ENCODE measurements at places on chromosomes 2 and 18. TPM values are rescaled to one million over a fixed set of nuclear protein-coding genes. Genes with fewer than 3 reads are reported as not detected.

- no peak for DNase-seq
- H3K27ac ChIP-seq = no peak overlapping the region
- H3K27me3 ChIP-seq = peaks cover 23% of the 10 kb centered on the region
- H3K4me1 ChIP-seq = peaks cover 11% of the 10 kb centered on the region
- H3K36me3 ChIP-seq = peaks cover 1% of the 10 kb centered on the region
- H3K4me3 ChIP-seq = no peak overlapping the region
These were observed 1.4 kb upstream of the ZNF396 start for GRCh38 chr18:35378574-35378896.

DNA sequence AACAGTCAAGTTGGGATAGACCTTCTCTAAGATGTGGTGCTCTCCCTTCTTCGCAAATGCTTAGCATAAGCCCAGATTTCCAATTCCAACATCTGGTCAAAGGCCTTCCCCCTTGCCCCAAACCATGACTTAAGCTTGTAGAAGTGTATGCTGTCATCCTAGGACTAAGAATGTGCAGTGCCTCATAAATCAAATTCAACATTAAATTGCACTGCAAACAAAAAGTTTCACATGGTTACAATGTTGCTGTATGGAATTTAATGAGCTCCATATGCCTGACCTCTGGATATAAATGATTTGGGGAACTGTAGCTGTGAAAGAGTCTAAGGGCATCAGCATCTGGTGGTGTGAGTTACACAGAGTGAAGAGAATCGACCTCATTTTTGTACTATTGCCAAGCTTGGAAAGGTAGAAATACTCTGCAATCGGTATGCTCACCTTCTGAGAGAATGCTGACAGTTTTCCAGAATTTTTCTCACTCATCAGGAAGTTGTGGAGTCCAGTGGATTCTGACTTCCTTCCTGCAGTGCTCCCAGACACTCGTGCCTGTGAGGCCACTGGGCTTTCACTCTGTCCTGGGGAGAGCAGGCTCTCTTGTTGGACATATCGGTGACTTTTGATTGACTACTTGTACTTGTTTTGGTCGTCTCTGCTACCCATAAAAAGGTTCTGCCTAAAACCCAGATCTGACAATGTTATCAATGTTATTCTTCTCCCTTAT lies 40.6 kb downstream of the FASTKD2 start:
- H3K27me3 ChIP-seq = no peaks in the 10 kb centered on the region
- no peak overlapping the region for H3K27ac ChIP-seq
- H3K4me1 ChIP-seq = no peaks in the 10 kb centered on the region
- H3K36me3 ChIP-seq = no peaks in the 10 kb centered on the region

DNA sequence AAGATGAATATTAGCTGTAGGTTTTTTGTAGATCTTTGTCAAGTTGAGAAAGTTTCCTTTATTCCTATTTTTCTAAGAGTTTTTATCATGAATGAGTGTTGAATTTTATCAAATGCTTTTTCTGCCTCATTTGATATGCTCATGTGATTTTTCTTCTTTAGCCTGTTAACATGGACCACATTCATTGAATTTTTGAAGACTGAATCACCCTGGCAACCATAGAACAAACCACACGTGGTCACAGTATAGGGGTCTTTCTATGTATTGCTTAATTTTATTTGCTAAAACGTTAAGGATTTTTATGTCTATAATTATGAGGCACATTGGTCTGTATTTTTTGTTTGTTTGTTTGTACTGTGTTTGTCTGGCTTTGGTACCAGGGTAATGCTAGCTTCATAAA lies 201.7 kb upstream of the CWC22 start:
- no peak for DNase-seq
- no peak overlapping the region for H3K27ac ChIP-seq
- H3K4me3 ChIP-seq = no peak overlapping the region

GMCL1 gene
- total RNA-seq = 25.4 TPM

ACTG2 gene
- total RNA-seq = 0.22 TPM

DNA sequence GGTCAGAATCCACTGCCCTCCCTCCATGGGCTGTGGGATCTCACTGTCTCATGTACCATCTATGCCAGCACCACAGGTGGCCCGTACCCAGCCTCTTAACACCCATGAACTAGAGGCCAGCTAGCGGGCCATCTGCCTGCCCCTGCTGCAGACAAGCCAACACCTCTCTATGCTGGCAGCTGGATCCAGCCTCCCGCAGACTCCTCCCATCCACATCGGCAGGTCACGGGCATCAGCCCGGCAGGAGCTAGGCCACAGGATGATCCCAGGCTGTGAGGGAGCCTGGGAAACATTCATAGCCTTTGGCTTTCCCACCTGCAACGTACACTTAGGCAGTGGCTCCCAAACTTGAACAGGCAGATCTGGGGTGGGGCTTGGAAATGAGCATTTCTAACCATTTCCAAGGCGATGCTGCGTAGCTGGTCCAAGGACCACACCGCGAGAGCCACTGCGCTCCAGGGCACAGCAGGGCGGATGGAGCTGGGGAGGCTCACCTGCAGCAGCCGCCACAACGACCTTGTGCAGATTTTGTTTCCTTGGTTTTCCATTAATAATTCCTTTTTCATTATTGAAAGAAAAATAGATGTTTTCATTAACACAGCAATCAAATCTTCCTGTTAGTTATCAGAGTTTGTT lies 114.7 kb downstream of the KCNF1 start:
- H3K4me3 ChIP-seq = no peak overlapping the region
- no peaks in the 10 kb centered on the region for H3K4me1 ChIP-seq
- no peaks in the 10 kb centered on the region for H3K36me3 ChIP-seq
- DNase-seq = no peak
- H3K27ac ChIP-seq = no peak overlapping the region

DNA sequence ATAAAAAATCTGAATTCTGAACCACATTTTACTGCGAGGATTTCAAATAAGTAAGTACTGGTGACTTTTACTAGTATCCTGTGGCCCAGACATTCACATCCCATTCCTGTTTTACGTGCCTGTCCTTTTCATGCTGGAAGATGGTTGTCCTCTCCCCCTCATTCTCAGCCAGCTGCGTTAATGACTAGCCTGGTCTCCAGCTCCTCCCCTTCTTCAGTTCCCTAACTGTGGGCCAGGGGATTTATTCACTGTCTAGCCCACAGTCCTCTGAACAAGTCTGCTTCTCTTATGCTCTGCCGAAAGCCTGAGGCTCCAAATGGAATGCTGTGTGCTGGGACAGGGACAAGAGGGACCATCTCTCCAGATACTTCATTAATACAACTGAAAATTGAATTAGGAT lies 373.9 kb downstream of the PTPRM start:
- no peaks in the 10 kb centered on the region for H3K36me3 ChIP-seq
- H3K27me3 ChIP-seq = no peaks in the 10 kb centered on the region
- DNase-seq = no peak
- no peak overlapping the region for H3K4me3 ChIP-seq
- H3K27ac ChIP-seq = no peak overlapping the region
- no peaks in the 10 kb centered on the region for H3K4me1 ChIP-seq

SNX17 gene
- 70.7 TPM for total RNA-seq

- H3K36me3 ChIP-seq = no peaks in the 10 kb centered on the region
- H3K27me3 ChIP-seq = no peaks in the 10 kb centered on the region
- no peaks in the 10 kb centered on the region for H3K4me1 ChIP-seq
- peak overlapping the region; percentile 50 for H3K27ac ChIP-seq
- DNase-seq = peak; percentile 75
These were observed 34.8 kb upstream of the NEUROD1 start for GRCh38 chr2:181715033-181715630.

- H3K4me3 ChIP-seq = no peak overlapping the region
- H3K27ac ChIP-seq = no peak overlapping the region
- no peaks in the 10 kb centered on the region for H3K4me1 ChIP-seq
These were observed 474.2 kb upstream of the MYT1L start for GRCh38 chr2:2805263-2805662.

GRCh38 chr18:24656050-24656449 lies 195.6 kb downstream of the HRH4 start:
- DNase-seq = no peak
- H3K27me3 ChIP-seq = no peaks in the 10 kb centered on the region
- no peak overlapping the region for H3K4me3 ChIP-seq
- H3K4me1 ChIP-seq = peaks cover 12% of the 10 kb centered on the region

UGT1A7 gene
- total RNA-seq = not detected

DNA sequence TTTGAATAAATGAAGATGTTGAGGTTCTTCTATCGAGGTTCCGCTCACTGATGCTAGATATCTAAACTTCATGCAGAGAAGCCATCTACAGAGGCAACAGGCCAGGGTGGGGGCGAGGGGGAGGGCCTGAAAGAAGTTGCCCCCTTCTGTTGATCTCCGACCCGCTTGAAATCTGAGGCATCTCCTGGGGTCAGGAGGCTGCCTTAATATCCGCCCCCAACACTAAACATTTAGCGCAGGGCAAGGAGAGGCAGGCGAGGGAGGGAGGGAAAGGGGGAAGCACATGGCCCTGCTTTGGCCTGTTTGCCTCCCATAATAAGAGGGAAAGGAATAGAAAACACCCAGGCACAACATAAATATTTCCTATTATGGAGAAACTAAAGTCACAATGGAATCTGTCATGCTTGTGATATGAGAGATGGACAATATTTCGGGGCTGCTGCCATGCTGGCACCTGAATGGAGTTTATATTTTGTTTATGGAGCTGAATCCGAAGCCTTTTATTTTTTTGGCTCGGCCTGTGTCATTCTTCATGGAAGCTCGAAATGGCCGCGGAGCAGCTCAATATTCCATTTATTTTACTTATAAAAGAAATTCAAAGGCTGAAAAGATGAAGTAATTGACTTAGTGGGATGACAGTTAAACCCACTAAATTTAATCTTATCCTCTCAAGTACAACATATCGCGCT lies 221.1 kb downstream of the INSIG2 start:
- DNase-seq = peak; percentile 3
- H3K4me1 ChIP-seq = no peaks in the 10 kb centered on the region
- peaks cover 2% of the 10 kb centered on the region for H3K27me3 ChIP-seq
- peak overlapping the region; percentile 85 for H3K4me3 ChIP-seq
- H3K27ac ChIP-seq = peak overlapping the region; percentile 42

GRCh38 chr2:42167458-42167857 lies 1.7 kb upstream of the EML4 start:
- no peaks in the 10 kb centered on the region for H3K27me3 ChIP-seq
- H3K36me3 ChIP-seq = no peaks in the 10 kb centered on the region
- H3K4me1 ChIP-seq = peaks cover 6% of the 10 kb centered on the region
- no peak overlapping the region for H3K27ac ChIP-seq
- H3K4me3 ChIP-seq = no peak overlapping the region
- DNase-seq = no peak
